A549 treated with Hydrocortisone at 1 μM for 4 hours (cell line): ENCODE measurements at places on chromosomes 16 and 17. TPM values are rescaled to one million over a fixed set of nuclear protein-coding genes. Genes with fewer than 3 reads are reported as not detected.

The KCNH4 gene
- total RNA-seq = 0.20 to 0.36 TPM (median 0.35 TPM) in 5 replicates

The SMIM5 gene
- 0.59 to 1.1 TPM (median 0.89 TPM) in 5 replicates for total RNA-seq

The CD300LF gene
- total RNA-seq = not detected in 5 replicates

The RHBDF1 gene
- total RNA-seq = 20.5 to 30.0 TPM (median 27.7 TPM) in 5 replicates

The RASL10B gene
- 0.13 to 0.15 TPM (median 0.14 TPM) in 5 replicates for total RNA-seq
